Suppressor macrophage treated with lipopolysaccharide for 4 hours (primary cell): ENCODE measurements at places on chromosomes 12 and 14.

GRCh38 chr12:53735-54730 is 12.5 kb upstream of the IQSEC3 start:
- DNase-seq = no peak

DNA sequence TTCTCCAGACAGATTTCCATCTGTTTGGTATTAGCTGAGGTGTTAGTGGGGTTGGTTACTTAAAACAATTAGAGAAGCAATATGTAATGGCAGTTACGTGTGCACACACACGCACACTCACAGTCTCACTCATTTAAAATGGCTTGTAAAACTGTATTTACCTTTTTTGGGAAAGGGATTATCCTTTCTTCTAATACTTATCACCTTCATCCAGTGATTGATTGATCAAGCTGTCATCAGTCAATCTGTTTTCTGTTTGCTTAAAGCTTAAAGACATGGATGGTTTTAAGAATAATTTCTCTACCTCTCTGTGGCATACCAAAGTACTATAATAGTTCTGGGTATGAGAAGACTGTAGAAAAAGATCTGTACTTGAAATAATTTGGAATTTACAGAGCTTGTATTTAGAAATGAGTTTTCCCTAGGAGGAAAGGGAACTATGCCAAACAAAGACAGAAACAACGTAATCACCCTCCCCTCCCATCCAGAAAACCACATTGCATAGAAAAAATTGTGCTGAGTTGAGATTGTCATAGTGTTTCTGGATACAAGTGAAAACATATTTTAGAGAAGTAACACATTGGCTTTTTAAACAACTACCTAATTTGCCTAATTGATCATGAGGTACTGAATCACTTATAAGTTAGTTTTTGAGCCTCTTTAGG is 455.8 kb downstream of the PCNX1 start:
- DNase-seq = peak; percentile 87

DNA sequence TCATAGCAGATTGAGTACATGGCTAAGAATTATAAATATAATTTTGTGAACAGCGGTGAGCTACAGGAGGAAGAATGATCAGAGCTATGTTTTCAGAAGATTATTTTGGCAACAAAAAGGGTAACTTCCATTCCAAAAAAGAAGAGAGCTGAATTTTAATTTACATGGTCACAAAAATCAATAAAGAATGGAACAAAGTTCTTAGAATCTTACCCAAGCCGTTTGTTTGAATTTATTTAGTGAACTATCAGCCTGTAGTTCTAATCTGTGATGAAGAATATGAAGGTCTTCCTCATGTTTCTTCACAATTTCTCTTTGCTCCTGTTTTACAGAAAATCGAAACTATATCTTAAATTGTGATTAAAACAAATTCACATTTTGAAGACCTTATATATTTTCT is 54.4 kb upstream of the C12orf50 start:
- no peak for DNase-seq

- DNase-seq = peak; percentile 37
Observed at GRCh38 chr12:2332947-2333346, 280.2 kb downstream of the CACNA1C start.

- no peak for DNase-seq
Observed at GRCh38 chr14:51883232-51883631, 22.8 kb downstream of the GNG2 start.

DNA sequence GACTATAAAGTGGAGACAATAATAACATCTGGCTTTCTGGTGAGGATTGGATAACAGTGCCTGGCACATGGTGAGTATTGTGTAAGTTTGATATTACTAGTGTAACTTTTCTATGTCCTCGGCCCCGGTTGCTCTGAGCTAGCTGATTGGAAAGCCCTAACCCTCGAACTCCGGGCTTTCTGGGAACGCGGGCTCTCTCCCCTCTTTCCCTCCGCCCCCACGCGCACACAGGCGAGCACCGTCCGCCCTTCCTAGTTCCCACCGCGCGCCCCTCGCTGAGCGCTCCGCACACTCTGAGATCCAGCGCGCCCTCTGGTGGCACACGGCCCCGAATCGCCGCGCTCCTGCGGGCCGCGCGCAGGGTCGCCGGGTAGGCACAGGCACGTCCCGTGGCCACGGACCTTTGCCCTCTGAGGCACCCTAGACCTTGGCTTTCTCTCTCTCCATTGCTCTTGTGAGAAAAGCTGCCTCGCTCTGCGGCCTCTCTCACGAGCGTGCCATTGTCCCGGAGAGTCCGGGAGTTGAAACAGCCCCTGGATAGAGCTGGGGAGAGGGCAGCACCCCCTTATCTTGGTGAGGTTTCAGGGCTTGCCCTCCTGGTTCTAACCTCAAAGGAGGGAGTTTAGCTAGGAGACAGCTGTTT is 23.2 kb upstream of the ESRRB start:
- peak; percentile 68 for DNase-seq

DNA sequence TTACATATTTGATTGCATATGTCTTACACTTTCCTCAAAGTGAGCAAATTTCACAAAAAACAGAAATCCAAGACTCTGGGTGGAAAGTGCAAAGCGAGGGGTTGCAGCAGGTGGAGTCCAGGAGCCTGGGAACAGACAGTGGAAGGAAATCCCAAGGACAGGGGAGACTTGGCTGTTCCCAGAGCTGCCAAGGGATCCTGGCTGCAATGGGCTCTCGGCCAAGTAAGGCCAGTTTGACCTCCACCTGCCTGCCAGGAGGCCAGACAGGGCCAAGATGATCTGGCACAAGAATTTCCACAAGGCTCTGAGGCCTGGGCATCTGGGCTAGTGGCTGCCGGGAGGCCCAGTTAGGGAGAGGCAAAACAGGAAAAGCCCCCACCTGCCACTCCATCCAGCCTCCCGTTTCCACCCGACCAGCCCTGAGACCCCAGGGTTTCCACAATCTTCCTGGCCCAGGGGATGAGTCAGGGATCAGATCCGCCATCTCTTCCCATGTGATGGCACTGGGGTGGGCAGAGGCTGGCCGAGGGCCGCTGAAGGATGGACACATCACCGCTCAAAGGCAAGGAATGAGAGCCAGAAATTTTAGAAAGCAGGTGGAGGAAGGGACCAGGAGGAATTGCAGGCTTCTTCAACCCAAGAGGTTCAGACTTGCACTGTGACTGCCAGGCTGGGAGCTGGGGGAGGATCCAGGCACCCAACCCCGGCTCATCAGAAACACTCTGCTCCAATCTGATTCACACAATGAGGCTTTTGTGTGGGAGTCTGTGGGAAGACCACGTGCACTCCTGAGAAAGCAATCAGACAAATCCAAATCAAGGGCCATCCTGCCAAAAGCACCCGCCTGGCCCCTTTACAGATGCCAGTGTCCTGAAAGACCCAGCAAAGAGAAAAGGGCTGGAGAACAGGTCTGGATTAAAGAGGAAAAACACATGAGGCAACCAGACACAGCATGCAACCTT is 16.3 kb downstream of the SCARB1 start:
- no peak for DNase-seq

DNA sequence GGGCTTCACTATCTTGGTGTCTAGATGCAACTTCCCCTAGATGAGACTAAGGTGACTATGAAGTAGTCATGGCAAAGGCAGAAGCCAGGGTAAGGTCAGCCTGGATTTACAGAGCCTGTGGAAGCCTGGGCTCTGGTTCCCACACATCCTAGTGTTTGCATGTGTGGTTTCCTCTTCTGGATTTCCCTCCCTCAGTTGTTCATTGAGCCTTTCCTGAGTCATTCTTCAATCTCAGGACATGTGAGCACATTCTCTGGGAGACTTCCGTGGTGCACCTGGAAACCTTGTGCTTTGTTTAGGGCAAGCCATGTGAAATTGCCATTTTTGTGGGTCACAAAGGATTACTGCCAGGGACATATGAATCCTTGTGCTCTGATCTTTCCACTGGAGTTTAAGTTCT is 236.6 kb downstream of the C12orf75 start:
- DNase-seq = no peak

DNA sequence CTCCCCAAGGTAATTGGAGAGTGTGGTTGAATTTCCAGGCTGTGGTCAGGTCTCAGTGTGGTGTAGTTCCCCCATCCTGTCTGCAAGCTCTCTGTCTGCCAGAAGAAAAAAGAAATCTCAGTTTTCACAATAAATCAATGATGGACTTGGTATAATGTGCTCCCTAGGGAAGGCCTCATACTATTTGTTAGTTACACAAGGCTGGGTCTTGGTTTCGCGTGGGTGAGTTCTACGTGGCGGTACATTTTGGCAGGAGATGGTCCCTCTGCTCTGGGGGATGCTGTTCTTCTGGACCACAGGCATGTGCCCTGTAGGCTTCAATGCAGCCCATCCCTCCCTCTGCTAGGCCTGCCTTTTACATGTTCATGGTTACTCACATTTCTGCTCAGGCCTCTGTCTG is 206.4 kb upstream of the PELI2 start:
- DNase-seq = no peak

- peak; percentile 89 for DNase-seq
Observed at GRCh38 chr12:8045952-8046944, 13.7 kb downstream of the FOXJ2 start.

GRCh38 chr14:101025696-101026095 is 122.2 kb upstream of the RTL1 start:
- no peak for DNase-seq

GRCh38 chr14:51697848-51698247 is 46.1 kb downstream of the FRMD6 start:
- DNase-seq = no peak

DNA sequence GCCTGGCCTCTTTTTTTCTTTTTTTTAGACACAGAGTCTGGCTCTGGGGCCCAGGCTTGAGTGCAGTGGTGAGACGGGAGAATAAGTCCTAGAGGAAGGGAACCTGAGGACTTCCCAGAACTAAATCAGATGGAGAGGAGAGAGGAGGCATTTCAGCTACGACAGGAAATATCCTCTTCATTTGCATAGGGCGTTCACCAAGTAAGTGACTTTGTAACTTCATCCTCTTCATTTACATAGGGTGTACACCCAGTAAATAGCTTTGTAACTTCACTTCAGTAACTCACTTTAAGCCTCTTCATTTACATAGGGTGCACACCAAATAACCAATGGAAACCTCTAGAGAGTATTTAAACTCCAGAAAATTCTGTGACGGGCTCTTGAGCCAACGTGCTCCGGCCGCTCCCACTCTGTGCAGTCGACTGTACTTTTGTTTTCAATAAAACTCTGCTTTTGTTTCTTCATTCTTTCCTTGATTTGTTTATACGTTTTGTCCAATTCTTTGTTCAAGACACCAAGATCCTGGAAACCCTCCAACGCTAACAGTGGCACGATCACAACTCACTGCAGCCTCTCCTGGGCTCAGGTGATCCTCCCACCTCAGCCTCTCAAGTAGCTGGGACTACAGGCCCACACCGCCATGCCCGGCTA is 21.4 kb upstream of the ANKRD9 start:
- peak; percentile 66 for DNase-seq

- DNase-seq = no peak
Observed at GRCh38 chr14:38217553-38217952, 9.8 kb downstream of the SSTR1 start.

DNA sequence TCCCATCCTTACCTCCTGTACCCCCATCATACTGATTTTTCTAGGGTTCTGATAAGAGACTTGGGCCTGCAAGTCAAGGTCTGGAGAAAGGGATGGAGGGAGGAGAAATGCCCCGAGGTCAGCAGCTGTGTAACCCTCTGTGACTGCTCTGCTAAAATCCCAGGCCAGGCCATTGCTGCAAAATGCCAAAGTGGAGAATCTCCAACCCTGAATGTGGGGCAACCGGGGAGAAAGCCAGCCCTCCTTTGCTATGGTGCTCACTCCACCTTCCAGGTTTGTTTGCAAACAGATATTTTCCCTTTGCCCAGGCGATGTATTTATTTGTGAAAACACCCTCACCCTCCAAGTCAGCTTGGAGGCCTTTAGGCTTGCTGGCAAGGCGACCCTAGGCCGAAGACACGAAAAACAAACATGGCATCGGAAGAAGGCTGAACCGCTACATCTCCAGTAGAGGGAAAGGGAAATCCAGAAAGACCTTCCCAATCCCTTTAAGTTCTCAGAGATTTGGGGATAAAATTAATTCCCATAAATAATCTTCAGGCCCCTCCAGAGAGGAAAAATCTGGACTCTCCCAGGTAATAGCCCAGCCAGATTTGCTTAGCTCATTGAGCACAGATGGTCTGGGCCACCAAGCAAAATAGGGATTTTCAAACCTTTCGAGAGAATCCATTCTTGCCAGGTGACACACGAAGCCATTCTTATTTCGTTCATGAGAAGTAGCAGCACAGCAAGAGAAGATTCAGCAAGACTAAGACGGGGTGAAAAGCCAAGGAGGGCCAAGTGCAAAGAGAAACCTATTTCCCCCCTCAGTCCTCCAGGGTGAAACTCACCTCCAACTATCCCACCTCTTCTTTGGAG is 1.3 kb upstream of the TBX5 start:
- no peak for DNase-seq

DNA sequence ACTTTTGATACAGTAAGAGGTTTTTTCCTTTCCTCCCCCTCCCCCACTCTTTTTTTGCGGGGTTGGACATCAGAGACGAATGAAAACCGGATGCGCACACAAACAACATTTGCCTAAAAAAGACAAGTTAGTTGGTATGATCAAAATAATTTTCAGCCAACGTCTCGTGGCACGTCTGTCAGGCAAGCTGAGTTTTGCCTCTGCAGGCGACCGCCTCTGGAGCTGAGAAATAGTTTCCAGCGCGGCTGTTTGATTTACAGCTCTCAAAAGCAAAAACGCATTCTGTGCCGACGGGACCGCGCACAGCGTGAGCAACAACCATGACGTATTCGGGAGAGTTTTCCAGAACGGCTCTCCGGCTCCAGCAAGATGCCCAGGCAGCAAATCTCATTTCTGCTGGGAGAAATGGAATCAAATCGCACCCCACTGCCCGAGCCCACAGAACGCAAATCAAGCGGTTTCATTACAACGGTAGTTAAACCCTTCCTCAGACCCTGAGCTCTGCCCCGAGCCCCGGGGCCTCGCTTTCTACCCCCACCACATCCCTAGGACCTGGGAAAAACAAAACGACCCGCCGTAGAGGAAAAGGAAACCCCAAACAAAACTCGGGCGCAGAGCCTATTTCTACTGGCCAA is 14.2 kb upstream of the CALM1 start:
- DNase-seq = peak; percentile 67

DNA sequence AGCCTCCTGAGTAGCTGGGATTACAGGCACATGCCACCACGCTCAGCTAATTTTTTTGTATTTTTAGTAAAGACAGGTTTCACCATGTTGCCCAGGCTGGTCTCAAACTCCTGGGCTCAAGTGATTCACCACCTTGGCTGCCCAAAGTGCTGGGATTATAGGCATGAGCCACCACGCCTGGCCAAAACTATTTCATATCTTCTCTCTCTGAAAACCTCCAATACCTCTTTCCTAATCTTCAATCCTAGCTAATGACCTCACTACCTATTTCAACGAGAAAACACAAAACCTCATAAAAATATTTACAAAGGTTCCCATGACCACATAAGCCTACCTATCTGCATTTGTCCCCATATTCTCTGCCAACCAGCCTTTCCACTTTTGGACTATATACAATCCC is 32.3 kb upstream of the ANKS1B start:
- no peak for DNase-seq

DNA sequence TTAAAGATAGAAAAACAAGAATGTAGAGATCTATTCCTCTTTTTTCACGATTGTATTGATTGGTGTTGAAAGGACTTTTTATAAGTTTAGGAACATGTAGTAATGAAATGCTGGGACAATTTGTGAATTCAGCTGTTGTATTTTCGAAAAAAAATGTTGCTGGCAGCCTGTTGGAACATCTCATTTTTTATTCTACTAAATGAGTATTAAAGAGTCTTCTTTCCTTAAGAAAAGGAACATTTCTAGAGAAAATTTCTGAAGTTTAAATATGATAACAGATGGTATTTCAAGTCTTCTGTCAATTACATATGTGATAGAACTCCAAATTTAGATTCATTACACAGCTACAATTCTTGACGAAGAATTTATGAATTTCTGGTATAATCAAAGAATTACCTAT is 189.6 kb downstream of the TMEM117 start:
- no peak for DNase-seq
